Stimulated activated CD8-positive, alpha-beta memory T cell treated with anti-CD3 and anti-CD28 coated beads, Interleukin-4, amount 100 ng/mL, for 4 hours (primary cell): ENCODE measurements at places on chromosomes 12 and 14.
A peak's percentile ranks its signal among the peaks of the same experiment; 100 is the strongest.

DNA sequence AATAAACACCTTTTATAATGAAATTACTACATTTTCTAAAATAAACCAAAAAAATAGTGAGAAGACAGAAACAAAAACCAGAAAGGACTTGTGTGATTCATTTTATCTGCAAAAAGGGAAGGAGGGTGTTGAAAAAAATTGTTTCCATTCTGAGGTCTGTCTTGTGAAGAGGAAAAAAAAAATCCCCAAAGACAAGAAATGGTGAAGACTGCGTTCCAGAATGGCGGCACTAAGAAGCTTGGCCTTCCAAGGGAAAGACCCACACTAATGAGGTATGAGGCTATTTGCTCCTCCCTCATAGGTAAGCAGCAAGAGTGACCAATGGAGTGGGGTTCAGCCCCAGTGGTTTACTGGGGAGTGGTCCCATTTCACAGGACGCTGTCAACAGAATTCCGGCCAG is 35.0 kb downstream of the GNPTAB start:
- DNase-seq = no peak

GRCh38 chr14:38199076-38199475 is 8.6 kb upstream of the SSTR1 start:
- DNase-seq = no peak

DNA sequence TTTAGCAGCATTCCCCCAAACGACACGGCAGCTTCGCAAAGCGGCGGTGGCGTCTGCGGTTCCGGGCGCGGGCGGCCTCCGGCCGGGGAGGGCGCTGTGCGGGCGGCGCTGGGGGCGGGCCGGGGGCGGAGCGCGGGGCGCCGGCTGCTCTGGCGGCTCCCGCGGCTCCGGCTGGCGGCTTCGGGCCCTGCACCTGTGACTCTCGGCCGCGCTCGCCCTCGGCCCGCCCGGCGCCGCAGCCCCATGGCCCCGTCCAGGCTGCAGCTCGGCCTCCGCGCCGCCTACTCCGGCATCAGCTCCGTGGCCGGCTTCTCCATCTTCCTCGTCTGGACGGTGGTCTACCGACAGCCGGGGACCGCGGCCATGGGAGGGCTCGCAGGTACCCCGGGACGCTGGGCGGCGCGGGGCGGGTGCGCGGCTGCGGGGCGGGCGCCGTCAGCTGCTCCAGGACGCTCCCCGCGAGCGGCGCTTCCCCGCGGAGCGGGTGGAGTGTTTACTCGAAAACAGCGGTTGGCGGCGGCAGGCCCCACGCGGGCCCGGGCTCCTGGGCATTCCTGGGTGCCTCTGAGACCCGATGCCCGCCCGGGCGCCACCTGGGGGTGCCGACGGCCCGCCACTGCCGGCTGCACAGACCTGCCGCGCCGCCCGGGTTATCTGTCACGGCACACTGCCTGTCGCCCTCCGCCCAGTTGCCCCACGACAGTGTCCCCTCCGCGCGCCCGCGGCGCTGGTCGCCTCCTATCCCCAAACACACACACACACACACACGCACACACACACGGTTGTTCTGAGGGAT is at the start of gene SLC48A1:
Gene SLC48A1, plus strand, starts transcription at position 177 of the 796 bp plus-strand sequence. Its CDS starts 67 bp downstream, at position 244.
- peak; percentile 42 for DNase-seq

DNA sequence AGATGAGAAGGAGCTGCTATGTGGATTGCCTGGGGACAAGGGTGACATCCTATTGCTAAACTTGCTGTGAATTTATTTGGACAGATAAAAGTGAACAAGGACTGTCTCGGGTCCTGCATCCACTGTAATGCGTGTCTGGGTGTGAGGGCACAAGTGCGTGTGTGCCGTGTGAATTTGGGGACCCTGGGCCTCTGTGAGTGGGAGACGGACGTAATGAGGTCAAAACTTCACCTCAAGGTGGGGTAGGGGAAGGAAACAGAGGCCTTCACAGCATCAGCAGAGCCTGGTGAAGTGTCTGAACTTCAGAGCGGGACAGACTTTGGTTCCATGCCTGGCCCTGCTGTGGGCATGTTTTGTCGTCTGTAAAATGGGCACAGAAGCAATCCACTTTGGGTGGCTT is 14.8 kb downstream of the ASB2 start:
- DNase-seq = no peak

DNA sequence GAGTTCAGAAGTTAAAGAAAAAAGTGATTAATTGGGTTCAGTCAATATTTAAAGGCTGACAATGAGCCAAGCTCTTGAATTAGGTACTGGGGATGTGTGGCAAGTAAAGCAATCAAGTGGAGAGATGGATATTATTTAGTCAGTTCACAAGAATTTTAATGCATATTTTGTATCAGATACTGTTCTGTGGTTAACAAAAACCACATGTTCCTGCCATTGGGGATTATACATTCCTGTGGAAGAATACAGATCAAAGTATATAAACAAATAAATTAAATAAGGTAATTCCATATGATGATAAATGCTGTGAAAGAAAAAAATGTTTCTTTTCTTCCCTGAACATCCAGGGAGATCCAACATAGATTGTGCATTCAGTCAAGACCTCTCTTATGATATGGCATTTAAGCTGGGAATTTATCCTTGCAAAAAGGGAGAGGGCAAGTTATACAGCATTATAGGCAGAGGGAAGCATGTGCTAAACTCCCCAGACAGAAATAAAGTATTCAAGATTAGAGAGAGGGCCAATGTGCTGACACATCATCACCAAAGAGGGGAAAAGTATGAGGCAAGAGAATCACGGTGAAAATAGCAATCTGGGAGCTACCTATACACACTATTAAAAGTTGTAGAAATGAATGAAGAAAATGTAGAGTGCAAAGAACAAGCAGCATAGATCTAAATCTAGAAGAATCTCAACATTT is 17.6 kb upstream of the A2M start:
- DNase-seq = no peak

DNA sequence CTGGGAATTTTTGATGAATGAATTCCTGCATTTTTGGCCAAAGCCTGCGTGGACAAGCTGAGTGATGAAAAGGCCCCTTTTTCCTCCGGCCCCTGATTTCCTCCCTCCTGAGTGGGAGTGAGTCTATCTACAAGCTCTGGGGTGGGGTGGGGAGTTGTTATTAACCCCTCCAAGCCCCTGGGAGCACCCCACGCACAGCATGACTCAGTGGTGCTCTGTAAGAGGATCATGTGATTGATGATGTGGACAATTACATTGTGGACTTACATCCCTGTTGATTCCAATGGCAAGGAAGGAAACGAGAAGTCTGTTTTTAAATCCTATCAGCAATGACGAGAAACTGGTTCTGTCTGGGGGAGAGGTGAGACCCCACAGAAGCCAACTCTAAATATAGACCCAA is 5.1 kb upstream of the DLK1 start:
- DNase-seq = no peak

DNA sequence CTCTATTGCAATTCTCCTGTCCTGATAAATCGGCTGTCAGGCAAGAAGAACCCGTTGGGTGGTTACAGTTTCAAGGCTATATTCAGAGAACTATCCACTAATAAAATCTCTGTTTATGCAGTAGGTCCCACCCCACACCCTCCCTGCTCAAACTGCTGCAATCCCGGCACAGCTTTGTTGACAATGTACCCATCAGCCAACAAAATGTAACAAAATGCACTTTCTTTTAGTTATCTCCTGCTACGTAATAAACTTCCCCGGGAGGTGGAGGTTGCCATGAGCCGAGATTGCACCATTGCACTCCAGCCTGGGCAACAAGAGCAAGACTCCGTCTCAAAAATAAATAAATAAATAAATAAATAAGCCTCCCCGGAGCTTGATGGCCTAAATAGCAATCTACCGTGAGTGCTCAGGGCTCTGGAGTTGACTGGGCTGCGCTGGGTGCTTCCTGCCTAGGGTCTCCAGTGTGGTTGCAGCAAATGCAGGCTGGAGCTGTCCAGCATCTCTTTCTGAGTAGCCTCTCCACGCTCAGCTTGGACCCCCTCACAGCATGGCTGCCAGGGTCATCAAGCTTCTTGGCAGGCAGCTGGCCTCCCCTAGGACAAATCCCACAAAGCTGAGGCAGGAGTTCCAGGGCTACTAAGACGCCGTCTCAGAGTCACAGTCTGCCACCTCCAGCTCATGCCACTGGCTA is 43.2 kb upstream of the FBRSL1 start:
- no peak for DNase-seq

DNA sequence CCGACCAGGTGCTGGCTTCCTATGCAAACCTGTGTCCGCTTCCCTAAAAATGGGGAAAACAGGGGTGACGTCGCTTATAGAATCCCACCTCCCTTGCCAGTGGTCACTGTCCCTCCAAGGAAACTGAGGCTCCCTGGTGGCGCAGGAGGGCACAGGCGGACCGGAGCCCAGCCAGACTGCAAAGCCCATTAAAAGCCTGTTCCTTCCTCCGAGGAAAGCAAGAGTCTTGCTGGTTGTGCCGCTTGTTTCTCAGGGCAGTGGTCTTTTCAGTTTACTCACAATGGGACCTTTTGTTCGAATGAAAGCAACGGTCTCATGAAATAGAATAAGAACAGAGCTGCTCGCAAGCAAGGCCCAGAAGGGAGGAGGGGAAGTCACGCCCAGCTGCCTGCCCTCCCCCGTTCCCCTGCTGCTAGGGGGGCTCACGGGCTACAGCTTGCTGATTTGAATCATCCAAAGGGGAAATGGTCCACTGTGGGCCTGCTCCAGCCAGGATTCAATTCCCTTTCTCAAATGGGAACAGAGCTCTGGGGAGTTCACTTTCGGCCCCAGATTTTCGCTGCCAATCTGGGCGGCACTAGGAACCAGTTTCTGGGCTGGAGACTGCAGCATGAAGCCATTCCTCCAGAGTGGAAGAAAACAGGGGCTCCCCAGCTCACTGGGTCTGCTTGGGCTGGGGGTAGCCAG is 4.6 kb upstream of the SELPLG start:
- DNase-seq = no peak

- DNase-seq = no peak
Observed at GRCh38 chr12:8572507-8572906, 31.8 kb upstream of the CLEC4E start.
